ENCODE measurements at places on chromosomes 1 and 21.

DNA sequence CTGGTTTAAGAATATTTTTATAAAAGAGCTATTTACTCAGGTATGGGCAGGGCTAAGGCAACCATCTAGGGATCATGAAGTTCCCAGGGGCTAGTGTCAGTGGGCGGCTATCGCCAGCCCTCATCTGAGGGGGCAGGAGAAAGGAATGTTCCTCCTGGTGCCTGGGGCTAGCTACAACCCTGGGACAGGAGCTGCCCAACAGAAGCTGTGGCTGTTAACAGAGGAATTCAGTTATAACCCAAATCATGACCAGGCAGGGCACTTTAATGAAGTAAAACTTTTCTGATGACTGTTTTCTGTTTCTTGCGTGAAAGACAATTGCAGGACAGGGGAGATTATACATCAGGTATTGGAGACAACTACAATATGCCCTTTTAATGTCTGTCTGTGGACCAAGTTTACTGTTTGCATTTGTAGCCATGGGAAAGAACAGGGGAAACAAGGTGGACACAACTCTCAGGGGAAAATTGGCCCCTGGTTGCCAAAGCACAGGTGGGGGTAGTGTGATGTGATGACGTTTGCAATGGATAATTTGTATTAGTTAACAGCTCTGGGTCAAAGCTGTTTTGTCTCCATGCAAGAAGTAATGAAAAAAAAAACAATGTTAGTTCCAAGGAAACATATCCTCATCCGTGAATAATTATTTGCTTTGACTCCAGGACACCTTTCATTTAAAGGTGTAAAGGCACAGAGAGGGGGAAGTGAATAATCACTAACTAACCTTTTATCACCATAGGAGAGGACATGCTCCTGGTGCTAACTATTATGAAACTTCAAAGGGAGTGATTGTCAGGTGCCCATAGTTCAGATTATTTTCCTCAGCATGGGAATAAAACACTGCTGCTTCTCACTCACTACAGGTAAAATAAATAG, 105.2 kb downstream of the TSEN15 start:
- no peak overlapping the region for H3K27ac ChIP-seq
- H3K4me3 ChIP-seq = no peak overlapping the region
- no peaks in the 10 kb centered on the region for H3K36me3 ChIP-seq
- H3K27me3 ChIP-seq = no peaks in the 10 kb centered on the region
- no peak for DNase-seq

DNA sequence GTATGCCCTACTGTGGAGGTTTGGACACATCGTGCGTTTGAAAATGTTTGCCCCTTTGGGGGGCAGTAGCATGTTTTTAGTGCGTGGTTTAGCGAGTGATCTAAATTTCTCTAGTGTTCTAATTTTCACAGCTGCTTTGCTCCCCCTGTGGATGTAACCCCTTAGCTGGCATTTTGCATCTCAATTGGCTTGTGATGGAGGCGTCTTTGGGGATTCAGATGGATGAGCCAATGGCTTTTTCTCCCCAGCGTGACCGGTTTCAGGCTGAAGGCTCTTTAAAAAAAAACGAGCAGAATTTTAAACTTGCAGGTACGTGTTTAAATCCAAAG, 836 bp downstream of the CDC7 start:
- H3K36me3 ChIP-seq = no peaks in the 10 kb centered on the region
- H3K4me1 ChIP-seq = peaks cover 27% of the 10 kb centered on the region
- peak overlapping the region; percentile 79 for H3K27ac ChIP-seq
- no peaks in the 10 kb centered on the region for H3K27me3 ChIP-seq
- peak overlapping the region; percentile 89 for H3K4me3 ChIP-seq

- no peak overlapping the region for H3K4me3 ChIP-seq
- no peaks in the 10 kb centered on the region for H3K36me3 ChIP-seq
- no peak overlapping the region for H3K27ac ChIP-seq
- H3K4me1 ChIP-seq = no peaks in the 10 kb centered on the region
- DNase-seq = no peak
- no peaks in the 10 kb centered on the region for H3K27me3 ChIP-seq
Measured at GRCh38 chr1:37746806-37747205, 18.1 kb downstream of the EPHA10 start.

DNA sequence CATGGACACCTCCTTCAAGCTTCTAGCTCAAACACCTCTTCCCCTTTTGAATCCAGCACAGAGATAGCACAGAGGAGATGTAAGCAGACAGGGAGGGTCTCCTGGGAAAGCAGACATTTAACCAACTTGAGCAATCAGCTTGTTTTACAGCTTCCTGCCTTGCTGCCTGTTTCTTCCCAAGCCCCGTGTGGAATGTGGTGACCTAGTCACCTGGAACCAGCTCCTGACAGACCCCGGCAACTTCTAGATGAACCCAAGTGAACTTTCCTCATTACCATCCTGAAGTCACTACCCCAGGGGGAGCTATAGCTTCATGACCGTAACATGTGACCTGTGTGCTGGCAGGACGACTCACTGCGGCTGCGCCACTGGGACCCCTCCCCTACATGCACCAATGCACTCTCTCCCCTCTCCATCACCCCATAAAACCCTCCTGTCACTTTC, 24.1 kb upstream of the TTF2 start:
- DNase-seq = no peak
- H3K36me3 ChIP-seq = no peaks in the 10 kb centered on the region
- H3K4me3 ChIP-seq = no peak overlapping the region
- H3K4me1 ChIP-seq = no peaks in the 10 kb centered on the region
- H3K27ac ChIP-seq = no peak overlapping the region
